ENCODE measurements at places on chromosomes 2 and 18.

GRCh38 chr2:192254444-192254843 lies 59.7 kb upstream of the TMEFF2 start:
- DNase-seq: no peak

- no peak for DNase-seq
Observed at GRCh38 chr18:44557616-44558151, 123.0 kb upstream of the SETBP1 start.

GRCh38 chr2:68387408-68388350 lies 22.6 kb downstream of the PLEK start:
- DNase-seq: no peak

GRCh38 chr2:235116885-235117492 lies 165.2 kb downstream of the SH3BP4 start:
- no peak for DNase-seq

GRCh38 chr18:26051843-26052242 lies 38.6 kb downstream of the SS18 start:
- no peak for DNase-seq

- no peak for DNase-seq
Observed at GRCh38 chr18:2894131-2894840, 47.5 kb downstream of the EMILIN2 start.

DNA sequence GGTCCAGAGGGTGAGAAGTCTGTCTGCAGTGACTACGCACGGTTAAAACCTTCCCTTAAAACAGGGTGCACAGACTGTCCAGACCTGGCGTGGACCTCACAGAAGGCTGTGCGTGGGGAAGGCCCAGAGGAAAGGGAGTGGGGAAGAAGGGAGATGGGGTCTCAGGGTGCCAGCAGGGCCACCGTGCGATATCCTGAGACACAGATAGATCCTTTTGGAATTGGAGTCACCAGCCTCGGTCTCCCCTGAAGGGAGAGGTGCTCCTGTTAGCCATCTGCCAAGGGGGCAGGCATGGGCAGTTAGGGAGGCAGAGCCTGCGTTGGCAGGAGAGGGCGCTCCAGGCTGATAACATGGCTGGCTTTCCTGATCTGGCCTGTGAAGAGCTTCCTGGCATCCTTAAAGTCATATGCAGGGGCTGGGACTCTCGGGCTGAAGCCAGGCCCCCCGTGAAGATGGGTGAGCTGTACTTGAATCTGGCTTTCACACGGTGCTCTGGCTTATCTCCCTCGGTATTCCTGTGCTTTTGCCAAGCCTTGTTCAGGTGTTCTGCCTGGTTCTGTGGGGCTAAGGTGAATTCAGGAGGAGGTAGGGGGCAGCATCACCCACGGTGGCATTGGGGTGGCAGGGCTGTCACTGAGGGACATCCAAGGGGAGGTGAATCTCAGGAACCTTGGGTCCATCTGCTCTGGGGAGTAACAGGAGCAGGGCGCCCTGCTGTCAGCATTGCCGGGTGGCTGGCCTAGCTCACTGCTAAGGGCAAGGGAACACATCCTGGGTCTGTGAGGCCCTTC lies 107.2 kb upstream of the SMAD2 start:
- DNase-seq: no peak

GRCh38 chr18:61602836-61603235 lies 269.6 kb downstream of the CDH20 start:
- no peak for DNase-seq

- DNase-seq: peak; percentile 13
Observed at GRCh38 chr2:238108423-238109183, 8.5 kb downstream of the ESPNL start.

DNA sequence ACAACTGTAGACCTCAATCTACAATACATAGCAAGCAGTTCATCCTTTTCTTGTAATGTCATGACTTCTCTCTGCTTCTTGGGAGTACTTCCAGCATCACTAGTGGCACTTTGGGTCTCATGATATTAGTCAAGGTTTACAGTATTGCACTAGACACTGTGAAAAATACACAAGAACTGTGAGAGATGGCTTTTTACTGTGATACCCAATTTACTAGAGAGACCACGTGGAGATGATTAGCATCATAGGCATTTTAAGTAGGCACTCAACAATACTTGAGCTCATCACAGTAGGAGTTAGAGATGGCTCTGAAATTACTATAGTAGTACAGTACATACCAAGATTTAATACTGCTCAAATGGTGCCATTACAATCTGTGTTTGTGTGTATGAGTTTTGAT lies 112.8 kb upstream of the EML6 start:
- DNase-seq: no peak

GRCh38 chr2:85834466-85834865 lies 54.3 kb downstream of the ST3GAL5 start:
- DNase-seq: no peak

DNA sequence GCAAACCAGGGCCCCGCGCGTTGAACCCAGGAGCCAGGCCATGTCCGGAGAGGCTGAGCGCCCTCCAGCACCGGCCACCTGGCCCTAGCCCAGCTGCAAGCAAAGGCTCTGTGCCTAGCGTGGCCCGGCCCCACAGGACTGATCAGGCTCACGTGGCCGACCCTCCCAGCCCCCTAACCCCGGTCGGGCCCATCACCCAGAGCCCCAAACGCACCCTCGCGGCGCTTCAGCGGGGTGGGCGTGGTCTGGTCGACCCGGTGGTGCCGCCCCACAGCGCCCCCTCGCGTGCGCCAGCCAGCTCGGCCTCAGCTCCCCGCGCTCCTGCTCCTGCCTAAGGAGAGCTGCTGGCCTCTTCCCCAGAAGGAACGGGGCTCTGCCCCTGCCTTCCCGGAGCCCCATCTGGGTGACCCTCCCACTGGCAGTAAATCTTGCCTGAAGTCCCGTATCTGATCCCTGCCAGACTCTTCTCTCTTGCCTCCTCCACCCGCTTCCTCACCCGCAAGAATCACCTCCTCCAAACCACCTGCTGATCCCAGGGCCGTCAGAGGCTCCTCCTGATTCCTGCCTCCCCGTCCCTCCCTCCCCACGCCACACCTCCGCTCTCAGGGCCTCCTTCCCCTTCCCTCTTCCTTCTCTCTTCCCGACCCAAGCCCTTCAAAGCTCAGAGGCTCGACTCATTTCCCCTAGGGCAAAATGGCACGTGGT lies 12.3 kb upstream of the TEX51 start:
- peak; percentile 49 for DNase-seq

DNA sequence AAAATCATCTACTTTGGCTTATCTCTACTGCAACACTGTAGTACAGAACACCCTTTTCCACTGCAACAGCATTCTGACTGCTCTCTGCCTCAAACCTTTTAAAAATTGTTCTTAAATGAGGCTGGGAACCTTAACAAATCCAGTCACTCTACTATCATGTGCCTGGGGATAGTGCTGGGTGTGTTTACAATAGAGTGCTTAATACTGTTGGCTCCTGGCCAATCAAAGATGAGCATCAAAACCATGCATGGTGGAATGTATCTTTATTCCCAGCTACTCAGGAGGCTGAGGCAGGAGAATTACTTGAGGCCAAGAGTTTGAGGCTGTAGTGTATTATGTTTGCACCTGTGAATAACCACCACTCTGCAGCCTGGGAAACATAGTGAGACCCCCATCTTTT lies 7.4 kb downstream of the ANKAR start:
- DNase-seq: no peak

DNA sequence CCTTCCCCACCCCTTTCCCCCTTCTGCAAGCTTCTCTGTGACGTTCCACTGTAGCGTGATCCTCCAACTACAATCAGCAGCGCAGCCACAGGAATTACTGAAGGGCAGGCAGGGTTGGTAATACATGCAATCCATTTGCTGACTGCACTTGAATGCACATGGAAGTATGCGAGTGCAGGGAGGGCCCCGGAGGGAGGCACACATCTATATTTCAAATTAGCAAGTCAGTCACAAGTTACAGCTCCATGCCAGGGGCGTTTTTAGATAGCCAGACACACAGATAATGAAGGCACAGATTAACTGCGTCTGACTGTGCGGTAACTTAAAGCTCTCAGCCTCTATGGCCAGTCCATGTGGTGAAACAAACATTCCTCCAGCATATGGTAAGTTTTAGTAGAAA lies 209.2 kb upstream of the GATA6 start:
- DNase-seq: no peak

DNA sequence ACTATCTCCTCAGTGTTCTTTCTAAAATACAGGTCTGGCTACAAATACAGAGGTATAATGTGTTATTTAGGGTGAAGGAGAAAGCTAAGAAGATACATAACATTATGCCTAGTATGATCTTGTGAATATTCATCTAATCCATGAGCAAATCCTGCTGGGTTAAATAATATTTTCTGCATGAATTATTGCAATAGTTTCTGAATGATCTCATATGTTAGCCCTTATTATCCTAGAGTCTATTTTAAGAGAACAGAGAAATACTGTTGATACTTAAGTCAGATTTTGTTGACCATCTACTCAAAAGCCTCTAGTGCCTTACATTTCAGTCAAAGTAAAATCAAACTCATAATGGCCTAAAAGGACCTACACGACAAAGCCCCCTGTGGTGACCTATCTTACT lies 382.3 kb downstream of the FIGN start:
- no peak for DNase-seq

GRCh38 chr2:157107460-157107859 lies 150.0 kb upstream of the GALNT5 start:
- no peak for DNase-seq

DNA sequence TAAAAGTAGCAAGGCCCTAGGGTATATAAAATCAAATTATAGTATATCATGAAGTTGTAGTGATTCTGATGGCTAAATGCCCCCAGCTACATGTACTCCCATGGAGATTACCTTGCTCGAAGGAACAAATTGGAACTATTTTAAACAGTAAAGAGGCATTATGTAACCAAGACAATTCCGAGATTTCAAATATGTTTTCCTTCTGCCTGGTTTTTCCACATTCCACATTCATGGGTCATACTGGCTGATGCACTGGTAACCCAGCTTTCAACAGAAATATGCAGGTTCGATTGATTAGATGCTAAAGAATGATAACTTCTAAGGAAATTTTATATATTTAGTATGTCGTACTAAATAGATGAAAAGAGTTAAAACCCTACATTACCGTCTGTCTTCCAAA lies 62.3 kb upstream of the MGAT4A start:
- no peak for DNase-seq

GRCh38 chr2:63654959-63655358 lies 66.2 kb downstream of the MDH1 start:
- DNase-seq: no peak

- no peak for DNase-seq
Observed at GRCh38 chr2:203404996-203405395, 76.8 kb downstream of the ABI2 start.

- no peak for DNase-seq
Observed at GRCh38 chr2:98532756-98533155, 75.6 kb downstream of the COA5 start.

DNA sequence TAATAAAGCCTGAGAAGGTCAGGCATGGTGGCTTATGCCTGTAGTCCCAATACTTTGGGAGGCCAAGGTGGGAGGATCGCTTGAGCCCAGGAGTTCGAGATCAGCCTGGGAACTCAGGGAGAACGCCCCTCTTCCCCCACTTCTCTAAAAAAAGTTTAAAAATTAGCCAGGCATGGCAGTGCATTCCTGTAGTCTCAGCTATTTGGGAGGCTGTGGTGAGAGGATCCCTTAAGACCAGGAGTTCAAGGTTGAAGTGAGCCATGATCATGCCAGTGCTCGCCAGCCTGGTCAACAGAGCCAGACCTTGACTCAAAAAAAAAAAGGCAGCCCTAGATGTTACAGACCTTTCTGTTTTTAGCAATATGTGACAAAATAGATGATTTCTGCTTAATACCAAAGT lies 83.4 kb downstream of the AP1S3 start:
- DNase-seq: no peak

DNA sequence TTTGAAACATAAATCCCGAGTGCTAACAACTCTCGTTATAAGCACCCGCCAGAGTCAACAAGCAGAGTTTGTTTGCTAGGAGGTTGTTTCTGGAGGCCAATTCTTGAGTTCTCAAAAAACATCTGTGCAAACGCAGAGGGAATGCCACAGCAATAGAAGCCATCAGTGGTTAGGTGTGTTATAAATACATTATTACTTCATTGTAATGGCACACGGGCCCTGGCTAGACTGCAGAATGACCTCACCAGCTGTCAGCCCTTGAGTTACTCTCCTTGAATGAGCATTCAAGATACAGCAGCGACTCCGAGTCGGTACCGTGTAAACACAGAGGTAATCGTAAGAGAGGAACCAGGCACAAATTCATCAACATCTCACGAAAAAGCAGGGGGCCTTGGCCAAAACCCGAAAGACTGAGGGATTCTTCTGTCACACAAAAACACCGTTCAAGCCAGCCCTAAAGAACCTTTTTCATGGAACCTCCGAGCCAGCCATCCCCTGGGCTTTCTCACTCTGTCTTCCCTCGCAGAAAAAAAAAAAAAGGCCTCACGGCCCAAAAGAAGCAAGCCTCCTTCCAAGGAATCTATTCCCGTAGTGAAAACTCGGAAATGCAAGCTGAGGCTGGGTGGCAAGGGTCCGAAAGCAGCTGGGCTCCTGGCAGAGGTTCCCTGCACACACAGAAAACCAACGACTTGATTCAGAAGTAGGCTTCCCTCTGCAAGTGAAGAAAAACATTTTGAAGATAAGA lies 133.7 kb upstream of the MEIS1 start:
- no peak for DNase-seq

DNA sequence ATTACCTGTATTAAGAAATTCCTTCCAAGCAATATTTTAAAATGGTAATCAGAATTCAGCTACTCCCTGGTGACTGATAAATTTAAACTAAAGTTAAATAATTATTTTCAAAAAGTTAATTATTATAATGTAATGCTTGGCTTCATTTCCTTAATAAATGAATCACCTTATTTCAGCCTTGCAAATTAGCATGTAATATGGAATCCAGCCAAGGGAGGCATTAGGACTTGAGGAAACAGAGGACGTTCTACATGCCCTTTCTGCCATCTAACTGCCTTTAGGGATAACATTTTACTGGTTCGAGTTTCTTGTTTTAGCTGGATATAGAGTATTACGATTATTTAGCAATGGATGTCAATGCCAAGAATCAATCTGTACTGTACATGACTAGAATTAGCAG lies 636.3 kb downstream of the TSN start:
- no peak for DNase-seq

- no peak for DNase-seq
Observed at GRCh38 chr2:179974761-179975160, 32.3 kb downstream of the CWC22 start.

GRCh38 chr2:237194081-237194480 lies 108.4 kb downstream of the COPS8 start:
- DNase-seq: no peak

DNA sequence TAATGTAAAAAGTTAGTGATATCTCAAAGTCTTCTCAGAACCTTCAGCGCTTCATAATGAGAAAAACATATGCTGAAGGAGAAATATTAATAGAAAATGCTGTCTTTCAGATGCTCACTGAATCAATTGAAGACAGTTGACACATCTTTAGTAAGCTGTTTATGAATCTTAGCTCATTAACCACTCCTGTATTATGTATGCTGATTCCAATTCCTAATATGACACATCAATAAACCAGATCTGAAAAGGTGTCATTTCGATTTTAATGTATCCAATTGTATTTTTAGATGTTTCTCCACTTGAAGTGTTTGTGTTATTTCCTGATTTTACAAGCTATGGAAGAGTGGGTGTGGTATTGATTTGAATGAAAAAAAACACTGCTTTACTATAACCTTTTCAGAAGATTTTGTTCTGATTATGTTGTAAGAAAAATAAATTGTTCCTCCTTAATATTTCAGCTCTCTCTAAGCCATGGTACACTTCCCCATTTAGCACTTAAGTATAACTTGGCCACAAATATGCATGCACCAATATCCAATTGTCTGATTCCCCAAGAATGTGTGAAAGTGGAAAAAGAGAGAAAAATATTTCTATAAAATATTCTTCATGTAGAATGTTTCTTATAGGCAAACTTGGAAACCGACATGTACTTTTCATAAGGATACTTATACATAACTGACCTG lies 569.8 kb downstream of the ARHGAP15 start:
- DNase-seq: no peak

All from adrenal gland (tissue), 19 donors.